ENCODE measurements at places on chromosomes 3 and 15.

DNA sequence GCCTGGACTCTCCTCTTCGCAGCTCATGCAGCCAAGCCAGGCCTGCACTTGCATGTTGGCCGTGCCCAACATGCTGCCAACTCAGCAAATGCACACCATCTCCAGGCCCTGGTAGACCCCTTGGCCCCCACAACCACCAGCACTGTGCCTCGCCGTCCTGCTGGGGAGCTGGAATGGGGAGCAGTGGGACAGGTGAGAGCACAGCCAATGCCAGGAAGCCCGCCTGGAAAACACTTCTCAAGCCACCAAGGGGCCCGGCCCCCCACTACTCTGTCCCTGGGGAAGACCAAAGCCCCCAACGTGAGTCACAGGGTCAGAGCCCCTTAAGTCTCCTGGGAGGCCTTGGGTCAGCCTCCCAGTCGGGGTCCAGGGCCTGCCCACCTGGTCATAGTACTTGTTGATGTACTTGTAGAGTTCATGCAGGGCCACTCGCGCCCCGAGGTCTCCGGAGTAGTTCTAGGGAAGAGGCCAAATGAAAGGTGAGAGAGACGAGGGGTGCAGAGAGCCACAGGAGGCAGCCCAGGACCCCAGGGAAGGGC, 24.5 kb downstream of the PLXNB1 start:
- no peak for DNase-seq

DNA sequence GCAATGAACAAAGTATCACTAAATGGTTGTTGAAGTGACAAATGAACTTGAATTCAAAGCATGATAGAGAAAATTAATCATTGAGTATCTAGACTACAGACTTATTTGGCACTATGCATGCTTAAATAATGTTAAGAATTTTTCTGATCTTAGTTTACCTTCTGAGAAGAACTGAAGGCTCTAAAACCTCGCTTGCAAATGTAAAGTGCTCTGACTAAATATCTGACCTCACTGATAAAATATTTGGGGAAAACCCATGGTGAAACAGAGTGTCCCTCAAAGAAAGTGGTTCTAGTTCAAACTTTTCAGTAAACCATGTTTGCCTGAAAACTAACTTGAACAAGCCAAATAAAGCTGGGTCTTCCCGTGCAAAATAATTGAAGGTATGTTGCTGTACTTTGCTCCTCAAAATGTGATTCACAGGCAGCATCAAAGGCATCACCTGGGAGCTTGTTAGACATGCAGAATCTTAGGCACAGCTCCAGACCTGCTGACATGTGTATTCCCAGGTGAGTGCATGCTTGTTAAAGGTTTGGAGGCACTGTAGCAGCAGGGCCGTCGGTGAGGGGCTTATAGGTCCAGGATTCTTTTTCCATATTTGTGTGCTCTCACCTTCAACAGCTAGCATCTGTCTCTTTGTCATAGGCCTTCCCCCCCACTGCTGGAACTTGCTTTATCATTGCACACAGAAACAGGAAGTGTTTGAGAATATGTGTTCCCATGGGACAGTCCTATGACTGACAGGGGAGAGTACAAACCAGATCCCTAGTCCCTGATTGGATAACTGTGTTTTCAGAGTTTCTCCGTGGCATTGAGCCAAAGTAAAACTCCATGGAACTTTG, 524.2 kb upstream of the LMCD1 start:
- no peak for DNase-seq

- DNase-seq = no peak
These were observed 61.2 kb upstream of the EPHB3 start for GRCh38 chr3:184500344-184500923.

GRCh38 chr3:133248389-133248788, 151.5 kb upstream of the BFSP2 start:
- DNase-seq = no peak

GRCh38 chr15:42796955-42797782, 60.2 kb upstream of the CDAN1 start:
- no peak for DNase-seq

DNA sequence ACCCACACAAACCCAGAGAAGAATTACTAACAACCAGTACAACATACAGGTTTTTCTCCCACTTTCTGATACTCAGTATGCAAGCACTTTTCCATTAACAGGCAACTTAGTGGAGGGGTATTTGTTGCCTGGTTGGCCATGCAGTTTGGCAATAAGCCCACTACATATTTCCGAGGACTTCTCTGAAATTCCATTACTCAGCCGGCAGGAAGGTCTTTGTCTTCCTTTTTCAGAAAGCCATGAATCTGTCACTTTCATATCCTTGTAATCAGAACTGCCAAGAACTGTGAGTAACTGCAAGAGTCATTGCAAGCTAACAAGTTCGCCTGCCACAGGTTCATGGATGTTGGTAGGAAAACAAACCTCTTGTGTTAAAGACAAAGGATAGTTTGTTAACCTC, 422.3 kb upstream of the ROBO1 start:
- DNase-seq = no peak

DNA sequence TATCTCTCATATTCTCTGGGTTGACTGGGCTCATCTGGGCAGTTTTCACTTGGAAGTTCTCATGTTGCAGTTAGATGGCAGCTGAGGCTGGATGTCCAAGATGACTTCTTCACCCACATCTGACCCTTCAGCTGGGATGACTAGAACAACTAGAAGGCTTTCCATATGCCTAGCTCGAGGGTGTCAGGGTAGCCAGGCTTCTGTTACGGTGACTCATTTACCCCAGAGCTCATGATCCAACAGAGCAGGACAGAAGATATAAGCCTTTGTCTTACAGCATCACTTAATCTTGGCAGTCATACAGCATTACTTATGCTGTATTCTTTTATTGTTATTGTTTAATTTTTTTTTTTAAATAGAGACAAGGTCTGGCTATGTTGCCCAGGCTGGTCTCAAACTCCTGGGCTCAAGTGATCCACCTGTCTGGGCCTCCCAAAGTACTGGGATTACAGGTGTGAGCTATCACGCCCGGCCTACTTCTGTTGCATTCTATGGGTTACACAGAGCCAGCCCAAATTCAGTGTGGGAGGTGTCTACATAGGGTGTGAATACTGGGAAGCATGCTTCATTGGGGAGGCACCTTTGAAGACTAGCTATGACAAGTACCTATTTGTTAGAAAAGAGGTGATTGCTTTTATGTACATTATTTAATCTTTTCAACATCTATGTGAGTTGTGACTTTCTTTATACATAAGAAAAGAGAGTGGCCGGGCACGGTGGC, 10.7 kb downstream of the HMCES start:
- no peak for DNase-seq

GRCh38 chr3:63795438-63795837, 23.7 kb upstream of the C3orf49 start:
- no peak for DNase-seq

DNA sequence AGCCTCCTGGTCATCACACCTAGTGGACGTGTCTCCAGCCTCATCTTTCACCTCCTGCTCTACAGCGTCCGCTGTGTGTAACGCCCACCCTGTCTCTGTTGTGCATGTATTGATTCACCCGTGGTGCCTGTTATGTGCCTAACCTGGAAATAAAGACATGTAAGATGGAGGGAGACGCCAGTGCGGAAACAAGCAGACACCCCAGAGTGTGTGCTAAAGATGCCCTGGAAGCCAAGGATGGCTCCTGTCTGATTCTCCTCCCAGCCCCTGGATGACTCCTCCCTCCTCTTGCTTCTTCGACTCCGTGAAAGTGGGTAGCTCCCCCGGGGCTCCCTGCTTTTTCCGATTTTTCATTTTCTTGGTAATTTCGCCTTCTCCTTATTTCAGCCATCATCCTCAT, 241.8 kb downstream of the ADAMTS17 start:
- no peak for DNase-seq

DNA sequence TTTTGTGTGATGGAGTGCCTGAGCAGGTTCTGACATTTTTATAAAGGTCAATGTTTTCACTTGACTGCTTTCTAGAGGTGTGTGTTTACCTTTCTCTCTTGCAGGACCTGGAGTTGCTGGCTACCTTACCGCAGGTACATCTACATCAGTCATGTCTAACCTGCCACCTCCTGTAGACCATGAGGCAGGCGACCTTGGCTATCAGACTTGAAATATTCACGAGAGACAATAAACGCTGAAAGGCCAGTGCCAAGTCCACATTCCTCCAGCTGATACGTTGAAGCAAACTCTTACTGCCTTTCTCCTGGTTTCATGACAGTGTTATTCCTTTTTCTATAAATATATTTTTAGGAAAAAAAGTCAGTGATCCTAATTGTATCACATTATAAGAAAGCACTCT, 59.0 kb upstream of the ACKR4 start:
- no peak for DNase-seq

- DNase-seq = no peak
These were observed 82.0 kb downstream of the TFRC start for GRCh38 chr3:195999896-196000295.

DNA sequence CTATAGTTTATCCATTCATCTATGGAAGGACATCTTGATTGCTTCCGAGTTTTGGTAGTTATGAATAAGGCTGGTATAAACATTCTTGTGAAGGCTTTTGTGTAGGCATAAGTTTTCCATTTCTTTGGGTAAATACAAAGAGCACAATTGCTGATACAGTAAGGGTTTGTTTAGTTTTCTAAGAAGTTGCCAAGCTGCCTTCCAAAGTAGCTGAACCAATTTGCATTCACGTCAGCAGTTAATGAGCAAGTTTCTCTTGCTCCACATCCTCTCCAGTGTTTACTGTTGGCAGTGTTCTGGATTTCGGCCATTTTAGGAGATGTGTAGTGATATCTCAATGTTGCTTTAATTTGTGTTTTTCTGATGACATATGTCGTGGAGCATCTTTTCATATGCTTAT, 34.2 kb downstream of the GABRA5 start:
- no peak for DNase-seq

- no peak for DNase-seq
These were observed 526.9 kb downstream of the PYDC2 start for GRCh38 chr3:191987831-191988350.

GRCh38 chr15:60325905-60326304, 71.9 kb downstream of the ANXA2 start:
- no peak for DNase-seq

GRCh38 chr3:66394753-66395249, 106.0 kb downstream of the LRIG1 start:
- DNase-seq = no peak

DNA sequence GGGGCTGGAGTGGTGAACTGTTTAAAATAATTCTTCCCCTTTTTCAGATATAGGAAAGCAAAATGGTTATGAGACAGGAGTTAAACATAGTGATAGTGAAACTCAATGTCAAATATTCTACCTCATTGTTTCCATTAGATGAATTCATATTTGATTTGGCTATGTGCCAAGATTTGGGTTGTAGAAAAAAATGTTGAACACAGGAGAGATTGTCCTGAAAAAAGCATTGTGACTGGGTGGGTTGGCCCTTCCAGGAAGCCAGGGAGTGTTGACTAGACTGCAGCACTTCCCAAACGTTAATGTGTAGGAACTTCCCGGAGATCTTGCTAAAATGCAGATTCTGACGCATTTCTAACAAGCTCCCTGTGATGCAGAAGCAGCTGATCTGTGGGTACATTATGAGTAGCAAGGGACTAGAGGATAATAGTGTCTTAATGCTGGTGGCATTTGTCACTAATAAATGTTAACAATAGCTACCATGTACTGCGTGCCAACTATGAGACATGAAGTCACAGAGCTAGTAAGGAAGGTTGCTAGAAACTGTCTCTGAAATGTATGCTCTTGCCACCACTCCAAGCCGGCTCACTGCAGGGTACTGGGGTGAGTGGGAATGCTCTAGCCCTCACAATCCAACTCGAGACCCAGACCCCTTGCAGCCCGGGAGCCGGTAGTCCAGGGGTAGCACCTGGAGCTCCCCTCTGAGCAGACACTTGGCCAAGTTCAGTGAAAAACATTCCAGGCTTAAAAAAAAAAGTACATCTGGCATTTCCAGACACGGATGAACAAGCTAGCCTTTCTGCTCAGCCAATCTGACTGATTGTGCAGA, 120.6 kb downstream of the CD47 start:
- DNase-seq = no peak

DNA sequence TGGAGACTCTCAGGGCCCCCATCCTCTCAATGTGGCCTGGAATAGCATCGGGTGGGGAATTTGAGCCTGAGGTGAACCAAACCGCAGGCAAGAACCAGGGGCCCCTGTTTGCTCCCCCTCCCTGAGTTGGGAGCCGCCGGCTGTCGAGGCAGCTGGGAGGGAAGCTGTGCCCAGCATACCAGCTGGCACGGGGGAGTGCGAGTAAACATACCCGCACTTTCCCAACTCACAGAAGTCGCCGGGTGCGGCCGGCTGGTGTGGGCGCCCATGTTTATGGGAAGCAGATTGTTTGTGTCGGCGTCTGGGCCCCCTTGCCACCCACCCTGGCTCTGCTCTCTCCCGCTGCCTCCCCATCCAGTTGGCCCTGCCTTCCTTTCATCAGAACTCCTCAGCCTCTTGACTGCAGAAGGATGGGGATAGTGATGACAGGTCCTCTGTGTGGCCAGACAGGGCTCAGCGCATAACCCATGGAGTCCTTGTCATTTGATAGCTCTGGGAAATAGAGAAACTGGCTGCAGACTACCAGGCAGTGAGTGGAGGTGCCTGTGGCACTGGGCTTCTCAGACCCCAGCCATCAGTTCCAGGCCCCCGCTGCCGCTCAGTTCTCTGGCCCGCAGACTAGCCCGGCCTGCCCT, 60.4 kb downstream of the CACNA2D2 start:
- DNase-seq = no peak
